ENCODE measurements at places on chromosomes 6 and 20.

- DNase-seq, result peak; percentile 82
Observed at GRCh38 chr20:11807054-11808048, 110.3 kb upstream of the BTBD3 start.

- DNase-seq, result no peak
Observed at GRCh38 chr6:125924169-125924568, 32.4 kb upstream of the HINT3 start.

DNA sequence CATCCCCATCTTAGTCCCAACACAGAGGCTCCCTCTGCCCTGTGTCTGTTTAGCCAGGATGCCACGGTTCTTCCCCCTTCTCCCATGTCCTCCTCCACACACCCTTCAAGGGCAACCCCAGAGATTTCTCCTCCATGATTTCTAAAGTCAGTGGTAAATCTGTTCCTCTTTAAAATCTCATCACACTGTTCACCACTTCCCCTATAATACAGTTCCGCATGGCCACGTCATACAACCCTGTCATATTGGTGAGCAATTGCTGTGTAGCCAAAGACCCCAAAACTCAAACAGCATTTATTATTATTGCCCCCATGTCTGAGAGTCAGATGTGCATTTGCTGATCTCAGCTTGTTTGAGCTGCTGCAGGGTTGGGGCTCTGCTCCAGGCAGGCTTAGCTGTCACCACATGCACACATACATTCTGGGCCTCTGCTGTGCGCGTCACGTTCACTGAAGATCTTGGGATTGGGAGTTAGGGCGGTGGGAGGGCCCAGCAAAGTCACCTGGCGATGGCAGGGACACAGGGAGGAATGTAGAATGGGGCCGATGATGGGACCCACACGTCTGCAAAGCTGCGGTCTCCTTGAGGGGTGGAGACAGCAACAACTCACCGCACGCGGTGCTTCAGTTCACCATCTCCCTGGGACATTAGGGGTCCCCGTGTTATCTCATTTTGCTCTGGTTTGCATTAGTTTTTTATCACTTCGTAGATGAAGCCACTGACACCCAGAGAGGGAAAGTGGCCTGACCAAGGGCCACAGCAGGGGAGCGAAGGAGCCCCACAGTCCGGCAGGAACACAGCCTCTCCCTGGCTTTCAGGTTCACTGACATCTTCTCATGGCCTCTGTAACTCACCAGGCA is 36.9 kb upstream of the CD93 start:
- DNase-seq, result no peak

GRCh38 chr6:110285306-110286060 is 72.7 kb downstream of the METTL24 start:
- no peak for DNase-seq

GRCh38 chr6:120569714-120570113 is 764.6 kb downstream of the TBC1D32 start:
- no peak for DNase-seq

- DNase-seq, result no peak
Observed at GRCh38 chr6:95768539-95768938, 191.2 kb downstream of the MANEA start.

- no peak for DNase-seq
Observed at GRCh38 chr20:38283236-38283635, 20.7 kb upstream of the BPI start.

DNA sequence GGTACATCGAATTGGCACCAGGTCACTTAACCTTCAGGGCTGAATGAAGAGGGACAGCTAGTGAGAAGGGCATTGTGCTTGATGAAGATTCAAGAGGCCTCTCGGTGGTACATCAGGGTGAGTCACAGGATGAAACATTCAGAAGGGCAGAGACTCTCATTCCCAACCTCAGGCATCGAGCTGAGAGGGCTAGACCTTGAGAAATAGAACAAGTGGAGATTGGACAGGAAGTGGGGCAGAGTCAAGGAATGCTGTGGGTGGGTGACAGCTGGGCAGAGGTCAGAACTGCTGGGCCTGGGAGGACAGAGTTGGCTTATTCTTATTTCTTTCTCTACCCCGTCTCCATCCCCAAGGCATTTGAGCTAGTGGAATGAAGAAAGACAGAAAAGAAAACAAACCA is 126.0 kb downstream of the SCML4 start:
- DNase-seq, result no peak

GRCh38 chr20:4951299-4951698 is 50.0 kb downstream of the SLC23A2 start:
- DNase-seq, result peak; percentile 60

DNA sequence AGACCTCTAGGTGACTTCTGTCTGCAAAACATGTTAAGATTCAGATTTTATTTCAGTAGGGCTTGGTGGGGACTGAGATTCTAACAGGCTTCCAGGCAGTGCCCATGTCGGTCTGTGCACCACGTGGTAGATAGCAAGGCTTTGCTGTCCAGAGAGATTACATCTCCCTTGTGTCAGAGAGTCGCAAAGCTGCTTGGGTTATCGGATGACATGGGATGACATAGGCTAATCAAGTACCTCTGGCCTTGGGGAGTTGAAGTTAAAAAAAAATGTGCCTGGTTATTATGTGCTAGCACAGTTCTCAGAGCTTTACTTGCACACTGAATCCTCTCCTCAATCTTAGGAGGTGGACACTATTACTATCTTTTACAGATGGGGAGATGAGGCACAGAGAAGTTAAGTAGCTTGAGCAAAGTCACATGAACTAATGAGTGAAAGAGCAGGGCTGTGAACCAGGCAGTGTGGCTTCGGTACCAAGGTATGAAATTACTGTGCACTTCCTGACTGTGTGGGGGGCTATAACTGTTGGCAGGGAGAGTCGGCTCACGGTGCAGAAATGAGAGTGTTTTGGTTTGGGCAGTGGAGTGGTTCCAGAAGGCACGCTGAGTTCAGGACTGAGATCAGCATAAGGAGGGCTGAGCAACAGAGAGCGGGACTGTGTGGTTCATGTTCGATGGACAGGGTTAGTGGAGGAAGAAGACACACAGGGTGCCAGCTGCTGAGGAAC is 41.1 kb downstream of the FARS2 start:
- no peak for DNase-seq

- no peak for DNase-seq
Observed at GRCh38 chr20:24378661-24379483, 90.6 kb upstream of the SYNDIG1 start.

DNA sequence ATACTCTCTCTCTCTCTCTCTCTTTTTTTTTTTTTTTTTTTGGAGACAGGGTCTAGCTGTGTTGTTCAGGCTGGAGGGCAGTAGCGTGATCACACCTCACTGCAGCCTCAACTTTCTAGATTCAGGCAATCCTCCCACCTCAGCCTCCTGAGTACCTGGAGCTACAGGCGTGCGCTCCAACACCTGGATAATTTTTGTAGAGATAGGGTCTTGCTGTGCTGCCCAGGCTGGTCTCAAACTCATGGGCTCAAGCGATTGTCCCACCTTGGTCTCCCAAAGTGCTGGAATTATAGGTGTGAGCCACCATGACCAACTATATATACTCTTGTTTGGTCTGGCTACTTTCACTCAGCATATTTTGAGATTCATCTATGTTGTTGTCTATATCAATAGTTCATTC is 154.9 kb downstream of the ZFAND3 start:
- DNase-seq, result no peak

DNA sequence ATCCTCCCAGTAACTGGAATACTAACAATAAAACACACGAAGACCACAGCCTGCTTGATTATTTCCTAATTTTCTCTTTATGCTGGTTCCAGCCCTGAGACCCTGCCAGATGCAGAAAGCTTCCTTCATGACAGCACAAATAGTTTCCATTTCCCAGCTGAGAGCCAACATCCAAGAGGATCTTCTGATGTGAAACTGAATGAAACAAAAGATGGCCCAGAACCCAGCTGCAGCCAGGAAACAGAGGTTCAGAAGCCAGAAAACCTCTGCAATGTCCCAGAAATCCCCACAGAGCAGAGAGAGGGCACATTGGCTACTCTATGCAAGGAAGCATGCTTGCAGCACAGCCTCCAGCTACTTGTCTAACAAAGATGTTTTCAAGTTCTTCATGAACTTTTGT is 61.8 kb upstream of the PLEKHG1 start:
- DNase-seq, result no peak

GRCh38 chr6:52994839-52995088 is 320 bp downstream of the GSTA4 start:
- no peak for DNase-seq
